ENCODE measurements at places on chromosomes 1 and 21.

- DNase-seq: no peak
These were observed 88.8 kb upstream of the IPO9 start for GRCh38 chr1:201740086-201740541.

DNA sequence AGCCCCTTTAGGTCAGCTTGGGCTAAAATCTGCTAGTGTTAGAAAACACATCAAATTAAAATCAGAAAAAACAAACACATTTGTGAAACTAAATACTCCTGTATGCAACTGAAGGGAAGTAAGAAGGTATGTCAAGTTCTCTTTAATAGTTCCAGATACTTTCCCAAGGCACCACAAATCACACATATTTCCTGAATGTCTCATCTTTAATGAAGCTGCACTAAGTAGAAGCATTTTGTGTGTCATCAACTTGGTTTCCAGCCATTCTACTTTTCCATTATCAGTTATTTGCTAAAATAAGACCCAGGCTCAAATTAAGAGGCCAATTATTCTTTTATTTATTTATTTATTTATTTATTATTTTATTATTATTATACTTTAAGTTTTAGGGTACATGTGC lies 34.7 kb downstream of the CRB1 start:
- no peak for DNase-seq

DNA sequence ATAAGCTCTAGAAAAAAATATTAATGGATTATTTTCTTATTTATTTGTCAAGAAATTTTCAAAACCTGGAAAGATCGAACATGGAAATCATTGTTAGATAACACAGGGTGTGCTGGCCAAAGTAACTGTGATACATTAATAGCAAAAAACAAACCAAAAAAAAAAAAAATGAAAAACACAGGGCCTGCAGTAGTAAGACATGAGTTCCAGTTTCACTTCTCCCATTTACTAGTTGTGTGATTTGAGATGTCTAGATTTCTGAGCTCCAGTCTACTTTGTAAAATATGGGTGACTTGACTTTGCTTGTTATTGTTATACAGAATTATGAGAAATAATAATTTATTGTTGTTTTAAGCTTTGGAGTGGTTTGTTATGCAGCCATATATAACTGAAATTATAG lies 13.6 kb downstream of the FAM177B start:
- no peak for DNase-seq

DNA sequence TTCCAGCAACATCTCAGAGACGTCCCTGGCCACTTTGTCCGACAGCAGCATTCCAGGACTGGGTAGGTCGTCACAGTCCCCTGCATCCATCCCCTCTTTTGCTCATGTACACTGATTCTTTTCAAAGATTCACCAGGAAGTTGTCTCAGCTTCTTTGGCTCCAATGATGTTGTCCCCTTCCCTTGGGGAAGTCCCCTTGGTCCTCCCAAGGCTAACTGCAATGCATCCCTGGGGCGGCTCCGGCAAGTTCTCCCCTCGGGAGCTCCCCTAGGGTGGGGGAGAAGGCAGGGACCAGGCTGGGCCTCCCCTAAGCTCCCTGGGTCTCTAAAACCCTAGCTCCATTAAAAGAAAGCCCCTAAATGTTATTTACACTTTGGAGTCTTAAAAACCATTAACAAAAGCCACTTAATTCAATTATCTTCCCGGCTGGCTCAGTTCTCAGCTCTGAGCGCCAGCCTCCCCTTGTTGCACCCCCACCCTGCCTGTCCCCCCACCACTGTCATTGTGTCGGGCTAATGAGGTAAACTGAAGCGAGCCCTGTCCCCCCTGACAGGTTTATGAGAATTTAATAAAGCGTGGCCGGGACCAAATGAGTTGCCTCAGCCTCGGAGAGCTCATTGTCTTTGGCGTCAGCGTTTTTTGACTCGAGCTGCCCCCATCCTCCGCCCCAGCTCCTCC lies 25.3 kb downstream of the KNCN start:
- no peak for DNase-seq

- DNase-seq: no peak
These were observed 41.1 kb upstream of the IL20 start for GRCh38 chr1:206824331-206824730.

DNA sequence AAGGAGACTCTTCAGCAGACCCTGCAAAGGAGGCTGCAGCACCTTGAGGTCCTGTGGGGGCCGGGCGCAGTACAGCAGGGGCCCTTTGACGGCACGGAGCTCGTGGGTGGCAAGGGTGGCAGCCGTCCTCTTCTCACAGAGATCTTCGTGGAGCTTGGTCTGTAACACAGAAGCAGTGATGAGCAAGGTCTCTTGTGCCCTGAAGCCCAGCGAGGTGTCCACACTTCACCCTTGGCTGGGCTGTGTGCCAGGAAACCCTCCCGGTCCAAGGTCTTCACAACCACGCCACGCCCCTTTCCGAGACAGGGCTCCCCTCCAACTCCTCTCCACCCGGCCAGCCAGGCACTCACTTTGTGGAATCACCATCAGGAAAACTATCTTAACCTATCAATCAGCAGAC lies 11.3 kb downstream of the LRRC47 start:
- DNase-seq: no peak

- DNase-seq: no peak
These were observed 14.2 kb downstream of the SMIM12 start for GRCh38 chr1:34845131-34845901.

DNA sequence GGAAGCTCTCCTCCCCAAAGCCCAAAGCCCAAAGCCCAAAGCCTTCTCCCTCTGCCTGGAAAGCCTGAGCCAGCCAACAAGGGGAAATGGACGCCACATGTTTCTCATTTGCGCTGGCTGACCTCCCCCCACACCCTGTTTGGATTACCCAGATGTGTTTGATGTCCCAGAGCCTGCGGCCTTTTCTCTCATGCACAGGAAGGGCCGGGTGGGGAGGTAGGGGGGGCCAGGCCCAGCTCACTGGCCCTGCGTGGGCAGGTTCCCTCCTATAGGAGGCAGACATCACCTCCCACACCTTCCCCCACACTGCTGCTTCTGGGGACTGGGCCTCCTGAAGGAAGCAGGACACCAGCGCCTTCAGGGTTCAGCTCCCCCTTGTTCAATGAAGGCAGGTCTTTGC lies 116.3 kb downstream of the NAV1 start:
- DNase-seq: no peak

DNA sequence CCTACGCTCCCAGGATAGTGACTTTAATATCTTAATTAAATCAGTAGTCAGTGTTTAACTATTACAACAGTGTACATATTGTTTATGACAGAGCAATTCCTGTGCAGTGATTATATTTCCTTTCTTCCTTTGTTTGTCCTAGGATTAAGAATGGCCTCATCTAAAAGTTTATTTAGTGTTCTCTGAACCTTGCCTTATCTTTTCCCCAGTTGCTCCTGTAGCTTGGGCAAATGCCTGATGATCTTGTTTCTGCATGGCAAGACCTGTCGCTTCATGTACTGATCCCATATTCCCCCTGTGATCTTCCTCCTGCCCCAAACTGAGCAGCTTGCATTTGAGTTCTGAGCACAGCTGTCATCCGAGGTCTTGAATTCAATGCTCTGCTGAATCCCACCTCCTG lies 69.1 kb upstream of the STUM start:
- no peak for DNase-seq

DNA sequence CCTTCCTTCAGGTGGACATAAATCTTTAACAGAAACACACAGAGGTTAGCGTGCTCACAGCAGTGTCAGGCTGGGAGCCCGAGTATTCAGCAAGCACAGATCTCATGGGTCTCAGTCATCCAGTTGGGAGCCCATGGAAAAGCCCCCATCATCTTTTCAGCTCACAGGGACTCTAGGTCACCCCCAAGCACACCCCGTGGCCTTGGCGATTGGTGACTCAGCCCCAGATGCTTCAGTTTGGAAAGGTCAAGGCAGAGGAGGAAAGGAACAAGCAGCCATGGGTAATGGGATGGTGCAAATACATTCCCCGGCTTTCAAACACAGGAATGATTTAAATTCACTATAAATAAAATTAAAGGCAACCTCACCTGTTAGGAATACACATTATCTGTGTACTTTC lies 88.9 kb downstream of the PGBD5 start:
- no peak for DNase-seq

GRCh38 chr1:20076710-20077461 lies 6.9 kb downstream of the PLA2G5 start:
- no peak for DNase-seq

All from caudate nucleus (tissue), 63 donors.